ENCODE measurements at places on chromosomes 12 and 14.

DNA sequence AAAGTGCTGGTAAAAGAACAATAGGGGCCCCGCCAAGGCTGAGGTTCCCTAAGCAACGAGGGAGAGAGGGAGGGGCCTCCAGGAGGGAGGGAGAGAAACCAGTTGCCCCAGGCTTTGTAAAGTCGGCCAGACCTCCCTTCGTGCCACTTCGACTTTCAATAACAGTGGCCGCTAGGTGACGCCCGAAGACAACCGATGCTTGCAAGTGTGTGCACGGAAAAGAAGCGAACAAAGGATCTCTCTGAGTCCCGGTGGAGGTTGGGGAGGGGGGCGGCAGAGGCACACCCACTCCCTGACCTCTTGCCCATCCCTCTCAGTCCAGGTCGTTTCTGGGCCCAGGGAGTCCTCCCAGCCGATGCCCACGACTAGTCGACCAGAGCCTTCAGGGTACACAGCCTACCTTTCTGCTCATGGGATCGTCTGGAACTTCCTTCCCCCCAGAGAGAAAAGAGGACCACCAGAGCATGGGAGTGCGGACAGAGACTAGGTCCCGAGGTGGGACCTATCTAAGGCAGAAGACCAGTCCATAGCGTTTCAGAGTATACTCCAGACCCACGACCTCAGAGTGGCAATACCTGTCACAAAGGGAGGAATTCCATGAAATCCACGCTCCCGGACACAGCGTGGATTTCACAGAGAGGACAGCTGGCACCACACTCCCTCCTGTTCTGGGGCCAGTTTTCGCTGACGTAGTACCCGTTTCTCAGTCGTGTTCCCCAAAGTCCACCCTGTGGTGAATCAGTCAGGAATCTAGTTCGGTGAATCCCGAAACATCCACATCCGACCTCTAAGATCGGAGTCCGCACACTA lies 262.7 kb upstream of the ALG10B start:
- DNase-seq = no peak

- no peak for DNase-seq
Measured at GRCh38 chr12:113164014-113164413, 14.5 kb downstream of the CFAP73 start.

DNA sequence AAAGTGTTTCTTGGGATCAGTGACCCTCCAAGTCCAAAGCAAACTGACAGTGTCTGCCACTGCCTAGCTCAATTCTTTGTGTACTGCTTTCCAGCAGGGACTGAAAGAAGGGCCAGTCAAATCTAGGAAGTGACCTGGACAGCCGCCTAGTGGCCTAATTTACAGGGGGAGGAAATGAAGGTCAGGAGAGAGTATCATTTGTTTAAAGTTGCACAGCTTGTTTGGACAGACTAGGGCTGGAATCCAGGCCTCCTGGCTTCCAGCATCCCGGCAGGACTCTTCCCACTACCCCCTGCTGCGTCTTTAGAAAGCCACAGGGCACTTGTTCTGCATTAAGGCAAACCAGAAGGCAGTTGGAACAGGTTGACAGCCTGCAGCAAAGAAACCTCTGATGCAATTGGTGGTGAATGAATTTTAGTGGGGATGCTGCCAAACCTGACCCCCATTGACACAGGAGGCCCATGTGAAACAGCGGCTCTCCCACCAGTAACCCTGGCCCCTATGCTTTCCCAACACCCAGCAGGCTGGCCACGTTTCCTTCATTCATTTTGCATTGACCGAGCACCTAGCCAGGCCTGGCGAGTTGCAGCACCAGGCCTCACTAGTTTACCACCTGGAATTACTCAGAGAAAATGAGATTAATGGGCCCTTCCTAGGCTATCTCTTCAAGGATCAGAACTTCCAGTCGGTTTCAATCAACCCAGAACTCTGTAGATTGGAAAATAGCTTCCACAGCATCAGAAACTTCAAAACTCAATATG lies 28.2 kb downstream of the GALNT16 start:
- no peak for DNase-seq

DNA sequence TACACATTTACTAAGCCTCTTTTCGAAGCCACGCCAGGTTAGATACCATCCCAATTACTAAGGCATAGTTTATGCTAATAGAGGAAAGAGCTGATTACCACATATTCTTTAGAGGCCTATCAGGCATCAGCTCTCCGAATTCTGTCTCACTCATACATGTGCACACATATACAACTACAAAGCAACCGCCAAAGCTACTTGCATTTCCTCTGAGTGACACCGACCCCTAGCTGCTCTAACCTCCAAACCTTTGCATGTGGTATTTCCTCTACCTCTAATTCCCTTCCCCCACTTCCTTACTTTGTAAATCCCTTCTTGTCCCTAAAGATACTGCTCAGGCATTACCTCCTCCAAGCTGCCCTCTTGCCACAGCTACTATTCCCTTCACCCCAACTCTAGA lies 107.2 kb downstream of the DUSP6 start:
- peak; percentile 16 for DNase-seq

- DNase-seq = no peak
Measured at GRCh38 chr14:38721822-38722431, 381.1 kb downstream of the SEC23A start.

GRCh38 chr12:3150931-3151835 lies 74.0 kb downstream of the TSPAN9 start:
- DNase-seq = no peak

- DNase-seq = no peak
Measured at GRCh38 chr12:41992692-41993215, 151.9 kb downstream of the GXYLT1 start.

DNA sequence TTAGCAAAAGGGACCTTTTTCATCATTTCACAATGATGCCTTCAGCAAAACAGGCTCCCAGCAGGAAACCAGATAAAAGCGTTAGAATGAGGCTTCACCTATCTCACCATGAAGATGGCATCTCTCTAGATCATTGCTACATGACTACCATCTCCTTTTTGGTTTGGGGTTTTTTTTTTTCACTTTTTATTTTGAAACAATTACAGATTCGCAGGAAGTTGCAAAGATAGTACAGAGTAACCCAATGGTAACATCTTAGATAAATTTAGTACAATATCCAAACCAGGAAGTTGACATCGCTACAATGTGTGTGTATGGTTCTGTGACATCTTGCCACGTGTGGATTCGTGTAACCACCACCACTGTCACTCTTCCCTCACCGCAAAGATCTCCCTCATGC lies 22.3 kb upstream of the PWP1 start:
- no peak for DNase-seq

DNA sequence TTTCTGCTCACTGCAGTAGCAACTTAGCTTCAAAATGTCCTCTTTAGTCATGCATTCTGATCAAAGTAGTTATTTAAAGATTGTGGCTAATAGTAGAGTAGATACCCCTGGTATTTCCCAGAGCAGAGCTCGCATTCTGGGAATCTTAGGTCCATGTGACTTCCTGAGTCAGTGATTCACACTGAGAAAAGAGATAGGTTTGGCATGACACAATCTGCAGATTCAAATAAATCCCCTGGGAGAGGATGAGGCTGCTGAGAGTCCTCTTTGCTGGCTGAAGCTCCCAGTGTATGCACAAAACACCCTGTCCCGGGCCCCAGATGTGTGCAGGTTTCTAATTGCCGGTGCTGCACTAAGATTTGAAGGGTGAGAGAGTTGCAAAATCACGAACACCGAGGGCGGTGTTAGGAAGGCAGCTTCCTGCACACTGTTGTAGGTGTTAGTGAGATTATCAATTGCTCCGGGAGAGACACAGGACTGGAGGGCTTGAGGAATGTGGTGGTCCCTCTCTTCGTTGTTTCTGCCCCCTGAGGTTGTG lies 233.2 kb downstream of the NRXN3 start:
- DNase-seq = no peak

GRCh38 chr12:24810378-24810777 lies 138.5 kb downstream of the BCAT1 start:
- no peak for DNase-seq

GRCh38 chr12:39329018-39329417 lies 113.9 kb downstream of the KIF21A start:
- no peak for DNase-seq

DNA sequence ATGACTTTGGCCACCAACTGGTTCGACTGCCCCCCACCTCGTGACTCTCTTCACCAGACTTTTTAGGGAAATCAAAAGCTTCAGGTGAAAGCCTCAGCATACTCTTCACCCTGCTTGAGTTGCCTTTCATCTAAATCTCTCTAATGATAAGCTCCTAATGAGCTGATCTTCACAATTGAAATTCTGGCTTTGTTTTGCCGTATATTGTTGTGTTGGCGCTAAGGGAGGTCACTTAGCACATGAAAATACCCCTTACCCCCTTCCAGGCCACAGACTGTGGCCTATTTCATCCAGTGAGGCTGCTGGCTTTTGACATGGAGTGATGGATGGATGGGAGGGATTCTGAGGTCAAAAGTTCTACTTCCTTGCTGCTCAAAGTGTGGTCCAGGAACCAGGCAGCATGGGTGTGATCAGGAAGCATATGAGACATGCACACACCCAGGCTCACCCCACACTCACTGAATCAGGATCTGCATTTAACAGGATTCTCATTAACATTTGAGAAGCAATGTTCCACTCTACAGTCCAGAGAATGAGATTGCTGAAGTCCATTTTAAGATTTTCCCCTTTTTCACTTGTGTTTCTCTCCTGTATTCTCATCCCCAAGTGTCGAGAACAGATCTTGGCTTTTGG lies 131.4 kb downstream of the DACT1 start:
- DNase-seq = no peak

DNA sequence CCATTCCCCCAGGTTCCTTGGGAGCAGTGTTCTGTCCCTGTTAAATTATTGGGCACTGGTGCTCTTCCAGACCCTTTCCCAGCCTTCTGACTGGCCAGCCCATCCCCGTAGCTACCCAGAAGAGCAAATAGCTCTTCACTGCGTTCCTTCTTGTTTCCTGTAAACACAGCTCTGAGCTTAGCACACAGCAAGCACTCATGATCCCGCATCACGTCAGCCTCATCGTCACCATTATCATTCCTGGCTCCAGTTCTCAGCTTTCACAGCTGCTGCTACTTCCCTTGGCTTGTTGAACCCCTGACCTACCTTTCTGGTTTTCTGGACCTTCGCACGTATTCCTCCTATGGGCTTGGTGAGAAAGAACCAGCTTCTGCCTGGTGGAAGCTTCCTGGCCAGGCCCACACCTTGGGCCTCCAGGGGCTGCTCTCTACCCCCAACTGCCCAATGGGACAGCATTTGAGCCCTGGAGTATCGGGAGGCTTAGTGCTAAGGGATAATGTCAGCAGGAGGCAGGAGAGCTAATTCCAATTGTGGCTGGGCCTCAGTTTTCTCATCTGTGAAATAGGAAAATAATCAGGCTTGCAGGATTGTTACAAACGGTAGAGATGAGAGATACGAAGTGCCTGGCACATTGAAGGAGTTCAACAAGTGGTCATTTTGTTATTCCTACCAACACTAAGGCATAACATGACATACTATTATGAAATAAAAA lies 22.6 kb upstream of the PAPOLA start:
- no peak for DNase-seq

GRCh38 chr12:18479256-18479655 lies 217.9 kb downstream of the PIK3C2G start:
- DNase-seq = no peak

DNA sequence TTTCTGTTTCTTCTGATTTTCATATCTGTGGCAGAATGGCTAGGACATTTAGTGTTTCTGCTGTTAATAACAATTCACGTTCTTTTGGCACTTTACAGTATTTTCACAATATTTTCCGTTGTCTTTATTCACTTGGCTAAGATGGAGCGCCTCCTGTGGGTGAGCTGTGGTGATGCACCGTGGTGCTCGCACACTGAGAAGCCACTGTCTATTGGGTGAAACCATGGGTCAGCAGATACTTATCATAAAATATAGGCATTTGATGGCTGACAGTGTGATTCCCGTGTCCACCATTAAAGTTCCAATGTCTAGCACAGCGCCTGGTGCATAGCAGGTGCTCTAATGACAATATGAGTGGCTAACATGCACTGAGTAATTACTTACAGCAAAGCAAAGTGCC lies 141.8 kb downstream of the VRK1 start:
- no peak for DNase-seq

DNA sequence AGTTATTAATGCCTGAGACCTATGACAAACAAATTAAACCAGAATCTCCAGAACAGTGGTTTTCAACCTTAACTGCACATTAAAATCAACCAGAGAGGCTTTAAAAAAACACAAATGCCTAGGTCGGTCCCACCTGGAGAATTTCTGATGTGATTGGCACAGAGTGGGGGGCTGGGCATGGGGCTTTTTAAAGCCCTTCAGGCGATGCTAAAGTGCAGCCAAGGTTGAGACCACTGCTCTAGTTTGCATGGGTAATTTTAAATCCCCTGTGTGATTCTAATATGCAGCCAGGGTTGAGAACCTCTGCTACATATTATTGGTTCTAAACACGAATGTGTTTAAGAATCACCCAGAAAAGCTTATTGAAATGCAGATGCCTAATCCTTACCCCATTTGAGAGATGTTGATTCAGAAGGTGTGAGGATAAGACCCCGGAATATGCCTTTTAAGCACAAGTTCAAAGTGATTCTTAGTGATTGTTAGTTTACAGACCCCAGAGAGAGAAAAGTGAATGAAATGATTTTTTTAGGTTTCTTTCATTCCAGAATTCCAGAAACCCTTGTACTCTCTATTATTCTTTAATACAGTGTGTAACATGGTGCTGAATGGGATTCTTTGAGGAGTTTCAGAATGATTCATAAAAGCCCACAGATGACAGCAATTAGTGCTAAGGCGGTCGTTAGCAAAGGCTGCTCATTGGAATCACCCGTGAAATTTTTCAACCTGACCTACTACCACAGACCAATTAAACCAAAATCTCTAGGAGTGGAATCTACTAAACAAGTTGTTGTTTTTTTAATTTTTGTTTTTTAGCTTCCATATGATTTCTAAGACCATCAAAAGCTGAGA lies 44.9 kb downstream of the LIN7A start:
- no peak for DNase-seq

- DNase-seq = no peak
Measured at GRCh38 chr14:41839661-41840060, 233.0 kb downstream of the LRFN5 start.

DNA sequence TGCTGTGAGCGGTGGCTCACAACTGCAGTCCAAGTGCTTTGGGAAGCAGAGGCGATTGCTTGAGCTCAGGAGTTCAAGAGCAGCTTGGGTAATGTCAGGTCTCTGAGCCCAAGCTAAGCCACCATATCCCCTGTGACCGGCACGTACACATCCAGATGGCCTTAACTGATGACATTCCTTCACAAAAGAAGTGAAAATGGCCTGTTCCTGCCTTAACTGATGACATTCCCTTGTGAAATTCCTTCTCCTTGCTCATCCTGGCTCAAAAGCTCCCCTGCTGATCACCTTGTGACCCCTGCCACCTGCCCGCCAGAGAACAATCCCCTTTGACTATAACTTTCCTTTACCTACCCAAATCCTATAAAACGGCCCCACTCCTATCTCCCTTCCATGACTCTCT lies 48.6 kb downstream of the SLC25A47 start:
- no peak for DNase-seq

- no peak for DNase-seq
Measured at GRCh38 chr14:65478596-65478995, 66.1 kb downstream of the FUT8 start.

GRCh38 chr12:47123730-47124129 lies 44.0 kb upstream of the AMIGO2 start:
- no peak for DNase-seq

GRCh38 chr12:49539406-49540228 lies 787 bp downstream of the KCNH3 start:
- no peak for DNase-seq

- DNase-seq = no peak
Measured at GRCh38 chr12:67446716-67447115, 177.6 kb downstream of the CAND1 start.
